AG08395 (cell line): ENCODE measurements at places on chromosomes 7 and 10.
A peak's percentile ranks its signal among the peaks of the same experiment; 100 is the strongest.

- DNase-seq = peak; percentile 83
These were observed 205.3 kb upstream of the ZNF32 start for GRCh38 chr10:43854007-43854406.

GRCh38 chr7:129199406-129199805, 11.0 kb downstream of the SMO start:
- no peak for DNase-seq

DNA sequence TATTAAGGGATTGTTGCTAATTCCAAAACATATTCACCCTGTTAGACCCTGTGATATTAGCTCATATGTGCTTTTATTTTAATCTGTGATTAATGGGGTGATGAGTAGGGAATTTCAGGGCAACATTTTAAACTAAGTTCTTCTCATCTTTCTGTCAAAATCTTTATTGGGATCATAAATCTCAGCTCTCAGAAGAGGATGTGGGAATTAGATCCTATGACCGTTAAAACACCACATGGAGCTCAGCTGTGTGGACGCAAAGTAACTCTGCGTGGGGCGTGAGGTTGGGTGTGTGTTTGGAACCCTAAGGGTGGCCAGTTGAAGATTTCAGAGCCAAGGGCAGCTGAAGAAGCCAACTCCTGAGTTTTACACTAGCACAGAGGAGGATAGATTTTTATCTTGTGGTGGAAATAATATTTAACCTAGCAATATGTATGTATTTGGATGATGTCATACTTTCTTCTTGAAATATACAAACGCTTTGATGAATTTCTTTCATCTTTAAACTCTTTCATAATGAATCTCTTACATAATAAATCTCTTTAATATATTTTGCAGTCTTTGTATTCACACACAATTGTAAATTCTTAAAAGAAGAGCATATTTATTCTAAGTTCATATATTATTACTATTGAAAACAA, 64.4 kb downstream of the EPDR1 start:
- DNase-seq = no peak

DNA sequence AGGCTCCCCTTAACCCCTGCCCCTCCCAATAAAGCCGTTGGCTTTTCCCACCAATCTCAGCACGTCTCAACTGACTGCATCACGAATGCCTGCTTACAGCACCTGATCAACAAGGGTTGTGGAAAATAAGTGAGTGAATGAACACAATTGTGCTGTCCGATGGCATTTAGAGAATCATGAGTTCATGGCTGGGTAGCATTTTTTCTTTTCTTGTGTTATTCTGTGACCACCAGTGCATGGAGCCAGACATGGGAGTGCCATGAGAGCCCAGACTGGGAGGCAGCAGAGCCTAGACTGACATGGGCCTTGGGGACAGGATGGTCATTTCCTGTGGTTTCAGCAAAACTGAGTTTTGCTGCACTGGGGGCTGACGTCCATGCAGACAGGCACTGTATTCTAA, 254.1 kb upstream of the IGFBP3 start:
- DNase-seq = no peak

DNA sequence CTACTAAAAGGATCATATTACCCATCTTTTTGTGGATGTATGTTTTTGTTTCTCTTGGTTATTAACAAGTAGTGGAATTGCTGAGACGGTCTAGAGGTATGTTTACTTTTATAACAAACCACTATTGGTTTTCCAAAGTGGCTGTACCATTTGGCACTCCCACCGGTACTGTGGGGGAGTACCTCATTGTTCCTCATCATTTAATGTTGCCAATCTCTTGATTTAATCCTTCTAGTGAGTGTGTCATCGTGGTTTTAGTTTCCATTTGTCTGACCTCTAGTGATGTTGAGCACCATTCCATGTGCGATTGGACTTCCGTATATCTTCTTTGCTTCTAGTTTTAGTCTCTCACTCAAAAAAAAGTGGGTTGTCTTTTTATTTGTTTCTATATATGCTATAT, 50.4 kb downstream of the RBM33 start:
- DNase-seq = peak; percentile 6

GRCh38 chr10:10959666-10960065, 58.0 kb upstream of the CELF2 start:
- DNase-seq = no peak

DNA sequence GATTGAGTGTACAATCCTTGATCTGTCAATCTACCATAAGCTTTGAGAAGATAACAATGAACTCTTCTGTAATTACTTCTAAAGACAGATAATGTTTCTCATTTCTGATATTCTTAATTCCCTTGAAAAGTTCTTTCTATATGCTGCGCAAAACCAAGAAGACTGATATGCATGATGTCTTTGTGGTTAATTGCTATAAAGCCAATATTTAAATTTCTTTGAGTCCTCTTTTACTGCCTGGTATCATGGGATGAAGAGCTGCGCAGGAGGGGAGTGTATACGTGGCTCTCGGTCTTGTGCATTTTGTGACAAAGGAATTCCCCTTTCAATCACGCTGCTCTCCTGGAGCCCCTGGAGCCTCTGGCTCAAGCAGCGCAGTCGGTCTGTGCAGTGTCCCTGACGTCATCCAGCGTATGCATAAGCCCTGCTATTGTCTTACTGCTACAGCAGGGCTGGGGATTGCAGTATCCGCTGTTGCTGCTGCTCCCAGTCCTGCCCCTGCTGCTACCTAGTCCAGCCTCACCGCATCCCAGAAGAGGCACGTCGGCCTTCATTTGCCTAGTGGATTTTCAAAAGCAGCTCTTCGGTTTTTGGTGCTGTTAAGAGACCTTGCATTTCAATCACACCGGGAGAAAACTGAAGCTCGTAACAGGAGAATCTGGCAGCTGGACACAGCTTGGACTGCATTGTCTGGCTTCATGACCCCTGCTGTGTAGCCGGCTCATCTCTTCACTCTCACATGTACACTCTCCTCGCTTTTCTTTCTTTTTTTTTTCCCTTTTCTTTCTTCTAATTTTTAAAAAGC, 66.7 kb downstream of the ST7 start:
- DNase-seq = peak; percentile 77

- no peak for DNase-seq
These were observed 4.9 kb upstream of the MCU start for GRCh38 chr10:72687035-72687434.

DNA sequence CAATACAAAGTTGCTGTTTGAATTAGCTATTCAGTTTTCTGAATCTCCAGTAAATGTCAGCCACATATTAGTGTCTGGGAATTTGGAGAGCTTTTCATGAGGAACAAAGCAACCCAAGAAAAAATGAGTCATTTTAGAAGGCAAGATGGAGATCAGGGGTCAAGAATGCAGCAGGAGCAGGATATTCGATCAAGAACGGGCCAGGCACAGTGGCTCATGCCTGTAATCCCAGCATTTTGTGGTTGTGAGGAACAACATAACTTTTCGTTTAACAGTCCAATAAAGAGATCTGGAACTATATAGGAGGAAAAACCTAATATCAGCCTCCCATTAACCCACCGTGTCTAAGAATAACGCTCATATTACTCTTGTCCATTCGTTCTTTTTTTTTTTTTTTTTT, 600.5 kb downstream of the MAGI2 start:
- DNase-seq = no peak

- peak; percentile 83 for DNase-seq
These were observed 8.8 kb upstream of the GET4 start for GRCh38 chr7:867406-868188.
